ENCODE measurements at places on chromosomes 7 and 10.

- DNase-seq, result no peak
Observed at GRCh38 chr10:80760914-80761371, 223.2 kb downstream of the SH2D4B start.

- no peak for DNase-seq
Observed at GRCh38 chr7:83469491-83469890, 179.4 kb downstream of the SEMA3E start.

DNA sequence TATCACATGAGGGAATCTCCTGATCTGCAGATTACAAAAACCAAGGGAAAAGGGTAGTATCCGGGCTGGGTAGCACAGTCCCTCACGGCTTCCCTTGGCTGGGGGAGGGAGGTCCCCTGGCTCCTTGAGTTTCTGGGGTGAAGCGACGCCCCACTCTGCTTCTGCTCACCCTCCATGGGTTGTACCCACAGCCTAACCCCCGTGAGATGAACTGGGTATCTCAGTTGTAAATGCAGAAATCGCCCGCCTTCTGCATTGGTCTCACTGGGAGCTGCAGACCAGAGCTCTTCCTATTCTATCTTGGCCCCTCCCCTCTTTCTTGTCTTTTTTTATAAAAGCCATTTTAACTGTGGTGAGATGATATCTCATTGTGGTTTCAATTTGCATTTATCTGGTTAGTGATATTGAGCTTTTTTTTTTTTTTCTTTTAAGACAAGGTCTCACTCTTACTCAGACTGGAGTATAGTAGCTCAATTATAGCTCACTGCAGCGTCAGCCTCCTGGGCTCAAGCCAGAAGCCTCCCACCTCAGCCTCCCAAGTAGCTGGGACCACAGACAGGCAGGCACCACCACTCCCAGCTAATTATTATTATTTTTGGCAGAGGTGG, 87.8 kb downstream of the ABCC2 start:
- DNase-seq, result no peak

GRCh38 chr10:17227367-17228090, 512 bp upstream of the VIM start:
- DNase-seq, result no peak

- DNase-seq, result no peak
Observed at GRCh38 chr10:111137007-111137406, 60.2 kb downstream of the ADRA2A start.

DNA sequence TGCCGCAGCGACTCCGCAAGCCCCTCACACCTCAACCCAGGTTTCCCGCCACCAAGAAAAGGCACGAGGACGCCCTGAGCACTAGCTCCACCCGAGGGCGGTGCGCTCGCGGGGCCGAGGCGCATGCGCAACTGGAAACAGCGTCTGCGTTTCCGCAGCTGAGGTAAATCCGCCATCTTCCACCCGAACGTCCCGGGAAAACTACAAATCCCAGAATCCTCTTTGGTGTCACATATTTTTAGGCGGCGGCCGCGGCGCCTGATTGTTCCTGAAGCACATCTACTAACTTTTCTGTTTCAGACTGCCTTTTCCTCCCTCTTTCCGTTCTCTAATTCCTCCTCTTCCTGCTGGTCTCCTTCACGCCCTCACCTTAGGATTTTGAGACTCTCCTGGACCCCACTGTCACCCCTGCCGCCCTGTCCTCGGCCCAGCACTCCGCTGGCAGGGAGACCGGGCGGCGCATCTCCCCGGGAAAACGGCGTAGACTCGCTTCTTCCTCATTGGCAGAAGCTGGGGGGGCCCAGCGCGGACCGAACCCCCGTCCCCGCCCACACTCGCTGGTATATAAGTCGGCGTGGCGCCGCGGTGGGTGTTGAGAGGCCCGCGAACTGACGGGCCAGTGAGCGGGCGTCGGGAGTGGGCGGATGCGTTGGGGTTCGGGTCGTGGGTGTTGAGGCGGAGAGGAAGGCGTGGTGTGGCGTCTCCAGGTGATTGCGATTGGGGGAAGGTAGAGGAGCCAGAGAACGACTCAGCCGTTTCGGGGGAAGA, at the start of gene ZCWPW1:
ZCWPW1 (minus strand) TSS at position 505 of the 768 bp plus-strand sequence. CDS start 8,054 bp downstream, outside the sequence.
- DNase-seq, result peak; percentile 95

DNA sequence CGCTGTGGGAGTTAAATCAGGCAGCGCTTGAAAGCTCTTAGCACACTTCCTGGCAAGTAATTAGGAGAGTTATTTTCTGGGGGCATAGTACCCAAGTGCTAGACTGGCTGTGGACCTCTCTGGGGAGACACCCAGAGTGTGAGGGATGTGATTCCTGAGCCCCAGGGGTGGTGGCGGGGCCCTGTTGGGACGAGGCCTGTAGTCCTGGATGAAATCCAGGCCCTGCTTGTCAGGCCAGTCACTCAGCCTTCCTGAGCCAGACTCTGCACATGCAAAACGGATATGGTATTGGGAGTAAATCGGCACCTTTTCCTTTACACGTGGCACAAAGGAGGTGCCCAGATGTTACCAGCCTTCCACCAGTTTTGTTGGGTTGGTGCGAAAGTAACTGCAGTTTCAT, 31.2 kb downstream of the TRRAP start:
- no peak for DNase-seq

DNA sequence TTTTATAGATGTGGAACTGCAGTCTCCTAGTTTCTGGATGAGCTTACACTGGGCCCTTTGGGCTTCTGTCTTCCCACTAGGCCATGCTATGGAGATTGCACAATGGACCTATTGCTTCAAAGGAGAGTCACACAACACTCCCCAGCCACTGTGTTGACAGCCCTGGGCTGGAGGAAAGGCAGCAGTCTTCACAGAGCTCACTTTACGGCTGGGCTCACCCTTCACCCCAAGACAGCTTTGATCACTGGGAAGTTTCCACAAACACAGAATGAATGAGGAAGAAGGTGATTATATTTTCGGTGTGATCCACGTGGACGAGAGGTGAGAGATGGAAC, 92.7 kb upstream of the GDF10 start:
- no peak for DNase-seq

GRCh38 chr7:143507094-143507518, 29.4 kb downstream of the TAS2R41 start:
- DNase-seq, result no peak

GRCh38 chr10:108673741-108674140, 1249.6 kb downstream of the XPNPEP1 start:
- no peak for DNase-seq

DNA sequence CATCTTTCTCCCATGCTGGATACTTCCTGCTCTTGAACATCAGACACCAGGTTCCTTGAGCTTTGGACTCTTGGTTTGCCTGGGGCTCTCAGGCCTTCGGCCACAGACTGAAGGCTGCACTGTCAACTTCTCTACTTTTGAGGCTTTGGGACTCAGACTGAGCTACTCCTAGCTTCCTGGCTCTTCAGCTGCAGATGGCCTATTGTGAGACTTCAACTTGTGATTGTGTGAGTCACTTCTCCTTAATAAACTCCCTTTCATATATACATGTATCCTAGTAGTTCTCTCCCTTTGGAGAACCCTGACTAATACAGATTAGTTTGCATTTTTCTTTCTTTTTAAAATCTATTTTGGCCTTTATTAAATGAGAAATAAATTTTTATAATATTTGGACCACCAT, 276.2 kb upstream of the SEMA3C start:
- no peak for DNase-seq

DNA sequence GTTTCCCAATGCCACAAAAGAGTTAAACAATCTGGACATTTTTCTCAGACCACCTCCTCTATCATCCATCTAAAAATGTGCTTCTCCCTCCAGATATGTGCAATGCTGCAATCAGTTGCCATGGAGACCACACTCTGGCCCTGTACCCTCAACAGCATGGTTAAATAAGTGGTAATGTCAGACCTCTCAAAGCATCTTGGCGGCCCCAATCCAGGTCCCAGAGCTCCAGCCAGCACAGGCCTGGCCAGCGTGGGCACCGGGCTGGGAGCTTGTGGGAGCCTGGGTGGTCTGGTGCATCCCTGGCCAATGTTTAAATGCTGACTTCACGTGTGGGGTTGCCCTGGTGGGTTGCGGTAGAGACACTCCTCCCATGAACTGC, 362.9 kb upstream of the ZNF32 start:
- no peak for DNase-seq

DNA sequence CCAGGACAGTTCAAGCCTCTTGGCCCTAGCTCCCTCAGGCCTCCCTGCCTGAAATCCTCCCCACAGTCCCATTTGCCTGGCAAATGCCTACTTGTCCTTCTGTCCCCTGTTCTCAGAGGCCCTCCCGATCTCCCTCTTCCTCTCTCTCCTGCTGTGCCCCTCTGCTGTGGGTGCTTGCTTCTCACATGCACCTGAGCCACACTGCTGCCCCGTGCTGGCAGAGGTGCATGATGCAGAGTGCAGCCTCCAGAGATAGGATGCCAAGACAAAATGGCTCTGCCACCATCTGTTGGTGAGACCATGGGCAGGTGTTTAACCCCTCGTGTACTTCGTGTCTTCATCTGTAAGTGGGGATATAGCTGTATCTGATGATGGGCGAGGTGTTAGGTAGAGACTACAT, 158.4 kb downstream of the RGS10 start:
- no peak for DNase-seq

DNA sequence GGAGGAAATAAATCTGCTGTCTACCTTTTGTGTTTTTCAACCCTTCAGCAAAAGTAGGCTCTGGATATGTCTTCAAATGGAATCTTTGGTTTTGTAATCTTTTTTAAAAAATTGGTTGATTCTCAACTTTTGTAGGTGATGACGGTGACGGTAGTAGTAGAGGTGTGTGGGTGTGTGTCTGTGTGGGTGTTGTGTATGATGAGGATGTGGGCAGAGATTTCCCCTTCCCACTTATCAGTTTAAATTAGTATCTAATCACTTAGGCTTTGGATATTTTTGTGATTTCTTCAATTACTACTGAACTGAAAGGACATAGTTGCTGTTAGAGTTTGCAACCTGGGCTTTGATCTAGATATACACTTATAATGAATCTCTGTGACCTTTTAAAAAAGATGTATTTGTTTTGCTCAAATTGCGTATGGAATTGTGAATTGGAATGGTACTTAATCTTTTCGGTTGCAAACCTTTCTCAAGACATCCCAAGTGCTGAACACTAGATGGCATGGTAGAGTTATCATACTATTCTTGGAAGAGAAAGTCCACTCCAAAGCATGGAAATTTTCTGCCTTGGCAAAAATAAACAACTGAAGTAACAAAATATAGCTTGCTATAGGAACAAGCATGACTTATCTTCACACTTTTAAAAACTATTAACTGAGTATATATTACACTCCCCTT, 51.9 kb upstream of the A1CF start:
- no peak for DNase-seq

GRCh38 chr10:62632071-62632809, 172.3 kb upstream of the ADO start:
- peak; percentile 38 for DNase-seq

DNA sequence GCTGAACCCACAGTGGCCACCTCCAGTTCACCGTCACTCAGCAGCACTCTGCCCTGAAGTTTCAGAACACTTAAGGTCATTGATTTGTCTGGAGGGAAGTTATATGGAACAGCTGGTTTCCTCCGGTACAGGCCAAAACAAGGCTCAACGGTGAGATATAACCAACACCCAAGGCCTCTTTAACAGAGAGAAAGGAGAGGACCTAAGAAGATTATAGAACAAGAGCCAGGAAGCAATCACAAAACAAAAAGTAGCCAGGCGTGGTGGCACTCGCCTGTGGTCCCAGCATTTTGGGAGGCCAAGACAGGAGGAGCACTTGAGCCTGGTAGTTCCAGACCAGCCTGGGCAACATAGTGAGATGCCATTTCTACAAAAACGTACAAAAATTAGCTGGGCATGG, 290.7 kb downstream of the SKIDA1 start:
- DNase-seq, result no peak

DNA sequence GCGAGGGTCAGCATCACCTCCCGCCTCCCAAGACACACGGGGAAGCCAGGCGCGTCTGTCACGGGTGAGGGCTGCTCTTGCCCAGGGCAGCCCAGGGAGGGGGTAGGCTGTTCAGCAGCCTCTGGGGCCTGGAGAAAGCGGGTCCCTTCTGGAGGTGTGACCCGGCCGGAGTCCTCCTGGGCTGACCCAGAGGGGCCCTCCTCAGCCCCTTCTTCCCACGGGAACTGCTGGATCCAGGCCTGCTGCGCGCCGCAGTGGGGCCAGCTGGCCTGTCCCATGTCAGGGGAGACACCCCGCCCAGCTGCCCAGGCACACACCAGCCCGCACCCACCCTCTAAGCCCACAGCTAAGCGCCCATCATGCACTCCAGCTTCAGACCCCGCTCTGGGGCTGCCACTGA, 41.8 kb downstream of the INSIG1 start:
- DNase-seq, result no peak

DNA sequence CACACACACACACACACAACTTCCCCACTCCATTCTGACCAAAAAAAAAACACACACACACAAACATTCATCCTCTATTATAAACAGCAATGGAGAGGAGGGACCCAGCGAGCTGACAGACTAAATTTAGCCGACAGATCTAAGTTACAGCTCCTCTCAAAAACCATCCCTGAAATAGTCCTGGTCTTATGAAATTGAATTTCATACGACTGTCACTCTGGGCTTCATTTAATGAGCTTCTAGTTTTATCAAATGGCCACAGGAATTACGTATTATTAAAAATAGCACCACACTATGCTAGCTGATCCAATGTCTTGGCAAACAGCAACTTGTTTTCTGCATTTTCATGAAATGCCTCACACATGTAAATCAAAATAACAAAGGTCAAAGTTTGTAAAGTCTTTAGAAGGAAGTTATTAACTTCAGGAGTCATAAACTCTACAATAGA, 131.3 kb upstream of the ASAH2 start:
- DNase-seq, result no peak

GRCh38 chr10:45502458-45502857, 128.4 kb downstream of the ALOX5 start:
- no peak for DNase-seq

DNA sequence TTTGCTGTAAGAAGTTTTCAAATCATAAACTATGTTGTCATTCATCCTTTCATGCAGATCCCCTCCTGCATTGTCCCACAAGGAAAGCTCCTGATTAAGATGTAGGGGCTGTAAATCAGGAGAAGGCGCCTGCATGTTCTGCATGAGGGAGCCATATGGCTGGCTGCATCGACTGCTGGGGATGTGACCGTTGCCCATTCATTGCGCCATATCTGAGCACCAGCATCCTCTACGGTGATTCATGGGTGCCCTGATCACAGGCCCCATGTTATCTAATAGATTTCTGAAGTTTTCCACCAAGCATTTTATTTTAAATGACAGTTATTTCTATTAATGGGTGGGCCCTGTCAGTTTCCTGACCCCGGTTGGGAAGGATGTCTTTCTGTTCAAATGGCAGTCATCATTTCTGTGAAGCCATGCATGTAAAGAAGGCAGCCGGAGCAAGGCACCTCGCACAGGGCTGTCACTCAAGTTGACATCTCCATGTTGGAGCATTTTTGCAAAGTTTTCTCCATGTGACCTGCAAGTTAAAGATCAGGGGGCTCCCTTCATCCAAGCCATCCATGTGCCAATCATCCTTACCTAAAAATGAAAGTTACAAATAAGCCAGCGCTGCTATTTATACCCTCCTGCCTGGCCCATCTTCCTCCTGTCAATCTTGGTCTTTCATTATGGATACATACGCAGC, 128.8 kb downstream of the TEX36 start:
- DNase-seq, result no peak

GRCh38 chr10:92544296-92544695, 29.6 kb downstream of the IDE start:
- DNase-seq, result no peak
